ENCODE measurements at places on chromosomes 2 and 18.

GRCh38 chr2:219995991-219996765, 368.7 kb downstream of the SLC4A3 start:
- no peak for DNase-seq

GRCh38 chr2:71715951-71716696, 262.8 kb downstream of the DYSF start:
- DNase-seq: no peak

- DNase-seq: no peak
These were observed 14.3 kb downstream of the KCNG2 start for GRCh38 chr18:79812052-79812451.

DNA sequence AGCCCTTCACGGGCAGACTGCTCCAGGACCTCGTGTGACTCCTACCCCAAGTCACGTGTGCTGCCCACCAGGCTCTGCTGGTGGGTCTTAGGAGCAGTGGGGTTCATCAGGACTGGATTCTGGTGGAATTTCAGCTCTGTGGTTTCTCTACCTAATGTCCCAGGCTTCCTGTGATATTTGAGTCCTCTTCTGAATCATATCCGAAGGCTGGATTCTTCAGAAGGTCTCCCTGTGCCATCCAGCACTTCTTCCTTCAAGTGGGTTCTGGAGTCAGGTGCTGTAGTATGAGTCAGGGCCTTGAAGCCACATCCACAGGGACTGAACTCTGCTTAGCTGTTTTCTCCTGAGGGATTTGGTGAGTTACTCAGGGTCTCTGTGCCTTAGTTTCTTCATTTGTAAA, 850.2 kb upstream of the CELF4 start:
- DNase-seq: no peak

GRCh38 chr2:603427-603826, 73.8 kb downstream of the TMEM18 start:
- DNase-seq: no peak

DNA sequence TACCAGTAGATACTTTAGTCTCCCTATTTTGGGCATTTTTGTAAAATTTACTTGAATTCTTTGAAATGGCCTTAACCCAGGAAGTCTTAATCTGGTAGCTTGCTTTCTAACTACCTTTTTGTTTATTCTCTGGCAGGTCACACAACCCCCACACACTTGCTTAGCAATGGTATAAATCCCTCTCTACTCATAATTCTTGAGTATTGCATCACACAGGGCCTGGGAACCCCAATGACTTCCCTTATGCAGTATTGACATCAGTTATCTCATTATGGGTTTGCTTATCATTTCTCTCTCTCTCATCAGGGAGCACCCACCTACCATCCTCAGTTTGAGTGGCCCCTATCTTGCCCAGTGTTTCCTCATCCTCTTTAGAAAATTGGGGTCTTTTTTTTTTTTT, 207.1 kb downstream of the KCNS3 start:
- DNase-seq: no peak

GRCh38 chr2:127560201-127560930, 24.9 kb downstream of the MYO7B start:
- DNase-seq: no peak

Measured in right lung (tissue), 10 donors.